ENCODE measurements at places on chromosomes 1 and 21. TPM values are rescaled to one million over a fixed set of nuclear protein-coding genes. Genes with fewer than 3 reads are reported as not detected.
A peak's percentile ranks its signal among the peaks of the same experiment; 100 is the strongest.

- H3K36me3 ChIP-seq = no peaks in the 10 kb centered on the region
- H3K4me3 ChIP-seq = no peak overlapping the region
- no peaks in the 10 kb centered on the region for H3K4me1 ChIP-seq
- no peak overlapping the region for H3K27ac ChIP-seq
- DNase-seq = peak; percentile 14
Observed at GRCh38 chr1:11458811-11459275, 20.1 kb upstream of the DISP3 start.

DNA sequence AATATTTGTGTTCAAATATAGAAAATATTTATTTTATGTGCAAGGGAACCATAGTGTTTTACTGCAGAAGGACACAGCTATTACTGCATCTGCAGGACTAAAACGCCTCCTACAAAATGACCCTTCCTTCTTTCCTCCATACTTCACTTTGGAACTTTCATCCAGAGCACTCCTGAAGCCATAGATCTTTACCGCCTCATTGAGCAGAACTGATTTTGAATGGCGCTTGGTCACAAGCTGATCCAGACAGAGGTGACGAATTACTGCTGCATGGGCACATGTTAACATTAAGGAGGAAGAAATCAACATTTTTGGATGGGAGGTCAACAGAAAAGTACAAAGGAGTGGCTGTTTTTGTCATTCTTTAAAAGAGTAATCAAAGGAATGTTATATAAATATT, 931.6 kb downstream of the NCAM2 start:
- H3K27ac ChIP-seq = no peak overlapping the region
- no peaks in the 10 kb centered on the region for H3K36me3 ChIP-seq
- no peaks in the 10 kb centered on the region for H3K4me1 ChIP-seq
- H3K4me3 ChIP-seq = no peak overlapping the region
- DNase-seq = no peak
- no peaks in the 10 kb centered on the region for H3K27me3 ChIP-seq

Gene ZNF648
- total RNA-seq = not detected

DNA sequence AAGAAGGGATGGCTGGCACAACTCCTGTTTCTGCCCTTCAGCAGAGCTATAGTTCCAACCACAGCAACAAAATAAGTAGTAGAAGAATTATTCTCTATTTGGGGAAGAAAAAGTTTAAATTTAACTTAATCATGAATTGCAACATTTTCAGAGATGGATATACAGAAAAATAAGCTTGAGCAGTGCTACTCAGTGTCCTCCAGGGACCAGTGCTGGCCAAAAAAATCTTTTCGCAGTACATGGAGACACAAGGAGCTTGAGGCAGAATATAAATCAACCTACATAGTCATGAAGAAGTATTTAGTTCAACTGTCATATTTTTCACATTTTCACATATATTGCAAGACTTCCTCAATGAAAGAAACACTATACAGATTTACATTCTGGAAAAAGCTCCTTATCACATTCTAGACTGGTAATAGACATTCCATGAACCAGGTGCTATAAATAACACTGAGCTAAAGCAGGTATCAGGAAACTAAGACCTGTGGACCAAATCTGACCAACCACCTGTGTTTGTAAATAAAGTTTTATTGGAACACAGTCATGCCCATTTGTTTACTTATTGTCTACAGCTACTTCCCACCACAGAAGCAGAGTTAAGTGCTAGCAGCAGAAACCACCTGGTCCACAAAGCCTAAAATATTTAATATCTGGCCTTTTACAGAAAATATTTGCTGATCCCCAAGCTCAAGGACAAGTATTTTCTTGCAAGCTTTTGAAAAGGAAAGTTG, 101.9 kb downstream of the RGS21 start:
- no peak for DNase-seq
- H3K27me3 ChIP-seq = no peaks in the 10 kb centered on the region
- no peak overlapping the region for H3K4me3 ChIP-seq
- no peaks in the 10 kb centered on the region for H3K4me1 ChIP-seq

GRCh38 chr21:44551340-44551961, at the start of gene KRTAP10-2:
Gene KRTAP10-2 (minus strand): TSS chr21:44551505. CDS start chr21:44551458, 47 bp downstream.
- no peaks in the 10 kb centered on the region for H3K4me1 ChIP-seq
- H3K36me3 ChIP-seq = no peaks in the 10 kb centered on the region
- no peak within 1 kb of the TSS for H3K27ac ChIP-seq
- H3K4me3 ChIP-seq = no peak within 1 kb of the TSS
- H3K27me3 ChIP-seq = no peaks in the 10 kb centered on the region

GRCh38 chr1:19197845-19198244, 12.2 kb downstream of the UBR4 start:
- no peak for DNase-seq
- H3K27ac ChIP-seq = no peak overlapping the region
- H3K36me3 ChIP-seq = peaks cover 48% of the 10 kb centered on the region
- H3K4me3 ChIP-seq = no peak overlapping the region

- H3K4me1 ChIP-seq = peaks cover 7% of the 10 kb centered on the region
- DNase-seq = no peak
- no peak overlapping the region for H3K4me3 ChIP-seq
Observed at GRCh38 chr1:119655154-119655553, 7.1 kb upstream of the ZNF697 start.

Gene HSPB7
- total RNA-seq = not detected

DNA sequence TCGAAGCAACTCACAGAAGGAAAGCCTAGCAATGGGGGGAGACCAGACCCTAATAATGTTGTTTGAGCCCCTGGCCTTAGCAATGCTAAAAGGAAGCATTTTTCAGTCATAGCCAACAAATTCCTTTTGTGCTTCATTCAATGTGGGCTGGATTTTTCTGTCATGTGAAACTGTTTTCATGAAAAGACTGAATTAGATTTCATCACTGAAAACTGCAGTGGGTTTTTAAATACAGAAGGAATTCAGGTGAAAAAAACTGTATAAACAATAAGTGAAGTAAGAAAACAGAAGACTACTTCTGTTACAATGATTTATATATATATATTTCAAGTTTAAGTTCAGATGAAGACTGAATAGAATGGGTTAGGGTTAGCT, 204.8 kb downstream of the SMYD3 start:
- DNase-seq = no peak
- H3K36me3 ChIP-seq = no peaks in the 10 kb centered on the region
- peaks cover 17% of the 10 kb centered on the region for H3K4me1 ChIP-seq
- H3K27me3 ChIP-seq = no peaks in the 10 kb centered on the region
- no peak overlapping the region for H3K4me3 ChIP-seq
